ENCODE measurements at places on chromosomes 16 and 17. TPM values are rescaled to one million over a fixed set of nuclear protein-coding genes. Genes with fewer than 3 reads are reported as not detected.

- H3K4me1 ChIP-seq: no peaks in the 10 kb centered on the region
- peak; percentile 31 for DNase-seq
- no peaks in the 10 kb centered on the region for H3K36me3 ChIP-seq
- no peak overlapping the region for H3K27ac ChIP-seq
- no peak overlapping the region for H3K4me3 ChIP-seq
Observed at GRCh38 chr17:28471531-28472342, 1.7 kb upstream of the SLC13A2 start.

- no peaks in the 10 kb centered on the region for H3K36me3 ChIP-seq
- no peak overlapping the region for H3K4me3 ChIP-seq
- H3K27me3 ChIP-seq: no peaks in the 10 kb centered on the region
- peaks cover 3% of the 10 kb centered on the region for H3K4me1 ChIP-seq
- no peak overlapping the region for H3K27ac ChIP-seq
- DNase-seq: no peak
Observed at GRCh38 chr17:76199469-76199868, 40.8 kb downstream of the RNF157 start.

DNA sequence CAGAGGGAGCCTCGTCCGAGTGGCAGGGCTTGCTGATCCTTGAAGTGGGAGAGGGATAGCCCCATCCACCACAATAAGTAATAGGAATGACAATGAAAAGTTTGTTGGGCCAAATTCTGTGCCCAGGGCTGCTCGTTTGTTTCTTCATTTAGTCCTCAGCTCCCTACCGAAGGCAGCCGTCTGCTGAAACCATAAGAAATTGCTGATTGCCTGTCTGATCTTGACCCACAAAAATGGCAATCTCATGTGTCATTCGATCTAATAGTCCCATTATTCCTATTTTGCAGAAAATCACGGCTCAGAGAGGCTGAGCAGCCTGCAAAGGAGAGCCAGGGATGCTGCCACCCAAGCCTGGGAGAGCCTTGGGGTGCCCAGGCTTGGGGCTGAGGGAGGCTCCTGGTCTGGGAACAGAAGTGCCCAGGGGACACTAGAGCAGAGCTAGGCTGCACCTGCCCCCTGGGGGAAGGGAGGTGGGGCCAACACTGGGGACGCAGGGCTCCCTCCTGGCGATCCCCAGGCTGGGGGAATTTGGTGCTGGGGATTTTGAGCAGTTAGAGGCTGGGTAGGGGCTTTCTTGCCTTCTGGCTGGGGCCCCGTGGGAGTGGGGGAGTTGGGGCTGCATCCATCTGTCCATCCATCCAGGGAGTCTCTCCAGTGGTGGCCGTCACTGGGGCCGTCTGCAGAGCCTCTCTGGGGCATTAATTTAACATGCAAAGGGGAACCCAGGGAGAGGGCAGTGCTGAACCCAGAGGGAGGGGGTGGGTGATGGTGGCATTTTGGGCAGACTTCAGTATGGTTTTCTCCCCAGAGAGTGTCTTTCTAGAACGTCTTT lies 53.5 kb downstream of the SOCS1 start:
- H3K27me3 ChIP-seq: no peaks in the 10 kb centered on the region
- no peak for DNase-seq
- peaks cover 15% of the 10 kb centered on the region for H3K4me1 ChIP-seq
- no peak overlapping the region for H3K4me3 ChIP-seq
- H3K36me3 ChIP-seq: no peaks in the 10 kb centered on the region

GRCh38 chr16:52561910-52562741 lies 15.2 kb upstream of the TOX3 start:
- no peaks in the 10 kb centered on the region for H3K36me3 ChIP-seq
- H3K27me3 ChIP-seq: no peaks in the 10 kb centered on the region
- H3K4me1 ChIP-seq: peaks cover 5% of the 10 kb centered on the region
- no peak for DNase-seq
- H3K4me3 ChIP-seq: no peak overlapping the region
- H3K27ac ChIP-seq: no peak overlapping the region

SCO1 gene
- total RNA-seq: 61.8 TPM

All from H1 (cell line).